ENCODE measurements at places on chromosomes 12 and 14. TPM values are rescaled to one million over a fixed set of nuclear protein-coding genes. Genes with fewer than 3 reads are reported as not detected.

KLRC1 gene
- polyA plus RNA-seq, result 0.24 TPM

ALG10B gene
- 0.95 TPM for polyA plus RNA-seq

KLRC4 gene
- polyA plus RNA-seq, result not detected

KCNJ8 gene
- not detected for polyA plus RNA-seq

GPR65 gene
- polyA plus RNA-seq, result 15.5 TPM

INHBC gene
- 0.21 TPM for polyA plus RNA-seq

CD4 gene
- polyA plus RNA-seq, result 321 TPM

TPH2 gene
- not detected for polyA plus RNA-seq

IFNG-AS1 gene
- polyA plus RNA-seq, result 0.24 TPM

FAM181A gene
- not detected for polyA plus RNA-seq

USP15 gene
- 183 TPM for polyA plus RNA-seq

MYO1H gene
- polyA plus RNA-seq, result not detected

FBRSL1 gene
- 0.34 TPM for polyA plus RNA-seq

PRIM1 gene
- 46.1 TPM for polyA plus RNA-seq

GCN1 gene
- 27.5 TPM for polyA plus RNA-seq

PCNX1 gene
- 16.4 TPM for polyA plus RNA-seq

CINP gene
- polyA plus RNA-seq, result 35.5 TPM

HCFC2 gene
- 9.3 TPM for polyA plus RNA-seq

KCNA5 gene
- polyA plus RNA-seq, result not detected

ADSS1 gene
- polyA plus RNA-seq, result 1.7 TPM

DBX2 gene
- not detected for polyA plus RNA-seq

PPP1R1A gene
- polyA plus RNA-seq, result not detected

B4GALNT1 gene
- polyA plus RNA-seq, result not detected

RERG gene
- not detected for polyA plus RNA-seq

PGF gene
- not detected for polyA plus RNA-seq

MLEC gene
- polyA plus RNA-seq, result 42.3 TPM

COPZ1 gene
- 213 TPM for polyA plus RNA-seq

MFAP5 gene
- polyA plus RNA-seq, result not detected

TNFAIP2 gene
- not detected for polyA plus RNA-seq

DNAJC22 gene
- not detected for polyA plus RNA-seq

METTL1 gene
- 10.8 TPM for polyA plus RNA-seq

TMEM132C gene
- 0.06 TPM for polyA plus RNA-seq

TMEM179 gene
- polyA plus RNA-seq, result not detected

GPRC5D gene
- not detected for polyA plus RNA-seq

SCNN1A gene
- 0.09 TPM for polyA plus RNA-seq

TEX22 gene
- 0.11 TPM for polyA plus RNA-seq

NTN4 gene
- not detected for polyA plus RNA-seq

CLEC4D gene
- not detected for polyA plus RNA-seq

PSMC6 gene
- polyA plus RNA-seq, result 83.0 TPM

IRAK3 gene
- 1.6 TPM for polyA plus RNA-seq

PPP1R36 gene
- 0.32 TPM for polyA plus RNA-seq

SLC10A1 gene
- polyA plus RNA-seq, result 0.39 TPM

SOAT2 gene
- not detected for polyA plus RNA-seq

SYNE3 gene
- polyA plus RNA-seq, result 6.5 TPM

KLHDC1 gene
- polyA plus RNA-seq, result 1.3 TPM

BBOF1 gene
- 2.4 TPM for polyA plus RNA-seq

SLC15A4 gene
- 6.0 TPM for polyA plus RNA-seq

KRT6B gene
- polyA plus RNA-seq, result not detected

IL22 gene
- polyA plus RNA-seq, result not detected

KRT83 gene
- polyA plus RNA-seq, result not detected

ANKRD52 gene
- polyA plus RNA-seq, result 7.5 TPM

BAZ2A gene
- polyA plus RNA-seq, result 22.2 TPM

CLEC1B gene
- not detected for polyA plus RNA-seq

OTX2 gene
- polyA plus RNA-seq, result not detected
